ENCODE measurements at places on chromosomes 12 and 14. TPM values are rescaled to one million over a fixed set of nuclear protein-coding genes. Genes with fewer than 3 reads are reported as not detected.

Gene NDRG2
- 67.3 TPM for polyA plus RNA-seq

Gene RHEBL1
- polyA plus RNA-seq: 10.0 TPM

Gene IL22
- not detected for polyA plus RNA-seq

Gene TCL1A
- not detected for polyA plus RNA-seq

Gene PPP2R5E
- 9.0 TPM for polyA plus RNA-seq

Gene KIF26A
- polyA plus RNA-seq: not detected

Gene CD163L1
- polyA plus RNA-seq: 2.5 TPM

Gene SERPINA4
- polyA plus RNA-seq: not detected

Gene TAS2R43
- not detected for polyA plus RNA-seq

Gene OR4K17
- polyA plus RNA-seq: not detected

Gene SCARB1
- 92.6 TPM for polyA plus RNA-seq

Gene GUCY2C
- not detected for polyA plus RNA-seq

Gene SMCO2
- polyA plus RNA-seq: not detected

Gene INHBC
- not detected for polyA plus RNA-seq

Gene KIF5A
- 17.7 TPM for polyA plus RNA-seq

Gene DNAJC22
- polyA plus RNA-seq: 0.36 TPM

Gene FSCB
- not detected for polyA plus RNA-seq

Gene TAS2R42
- not detected for polyA plus RNA-seq

Gene CIDEB
- polyA plus RNA-seq: 0.18 TPM
